ENCODE measurements at places on chromosomes 2 and 18.

DNA sequence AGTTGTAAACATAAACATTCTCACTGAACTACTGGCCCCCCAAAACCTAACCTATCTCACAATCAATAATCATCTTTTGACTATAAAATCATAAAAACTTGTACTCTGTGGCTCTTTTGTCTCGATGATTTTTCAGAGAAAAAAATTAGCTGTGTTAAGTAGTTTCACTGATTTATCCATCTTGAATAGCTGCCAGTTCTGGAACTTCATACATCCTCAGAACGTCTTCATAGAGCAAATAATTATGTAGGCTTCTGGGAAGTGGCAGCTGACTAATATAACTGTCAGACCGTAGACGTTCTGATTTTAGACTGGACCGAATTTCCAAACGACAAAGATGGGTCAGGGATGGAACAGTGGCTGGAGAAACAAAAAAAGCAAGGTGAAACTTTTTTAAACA, 97.3 kb upstream of the CHAC2 start:
- DNase-seq: no peak

- no peak for DNase-seq
These were observed 250.9 kb downstream of the OTX1 start for GRCh38 chr2:63301481-63301880.

GRCh38 chr2:150043172-150043500, 444.3 kb downstream of the RND3 start:
- no peak for DNase-seq

- DNase-seq: no peak
These were observed 197.9 kb upstream of the ACVR2A start for GRCh38 chr2:147646818-147647468.

DNA sequence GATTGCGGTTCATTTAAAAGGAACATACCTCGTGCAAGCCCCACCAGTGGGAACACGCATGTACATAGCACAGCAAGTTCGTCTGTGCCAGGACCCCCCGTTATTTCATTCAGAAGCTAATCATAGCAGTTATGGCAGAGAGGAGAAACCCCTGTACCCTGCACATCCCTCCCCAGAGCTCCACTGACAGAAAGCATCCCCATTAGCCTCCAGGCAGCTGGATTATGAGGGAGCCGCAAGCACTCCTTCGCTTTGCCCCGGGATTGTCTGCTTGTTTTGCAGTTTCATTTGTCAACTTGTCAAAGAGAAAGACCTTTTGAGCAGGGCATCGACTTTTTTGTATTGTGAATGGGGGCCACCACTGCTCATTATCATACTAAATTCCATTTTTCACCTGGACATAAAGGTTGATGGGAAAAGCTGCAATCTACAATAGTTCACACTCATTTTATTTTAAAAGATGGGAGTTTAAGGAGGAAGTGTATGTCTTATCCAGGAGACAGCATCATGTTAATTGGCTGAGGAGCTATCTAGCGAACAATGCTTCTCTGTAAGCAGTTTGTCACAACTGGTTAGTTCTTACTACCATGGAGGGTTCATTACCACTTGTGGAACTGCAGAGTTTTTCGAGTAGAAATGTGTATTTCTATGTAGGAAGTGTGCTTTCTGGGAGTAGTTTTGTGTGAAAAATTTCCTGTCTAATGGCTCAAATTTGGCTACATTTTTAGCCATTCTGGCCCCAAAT, 255.3 kb downstream of the THSD7B start:
- no peak for DNase-seq

DNA sequence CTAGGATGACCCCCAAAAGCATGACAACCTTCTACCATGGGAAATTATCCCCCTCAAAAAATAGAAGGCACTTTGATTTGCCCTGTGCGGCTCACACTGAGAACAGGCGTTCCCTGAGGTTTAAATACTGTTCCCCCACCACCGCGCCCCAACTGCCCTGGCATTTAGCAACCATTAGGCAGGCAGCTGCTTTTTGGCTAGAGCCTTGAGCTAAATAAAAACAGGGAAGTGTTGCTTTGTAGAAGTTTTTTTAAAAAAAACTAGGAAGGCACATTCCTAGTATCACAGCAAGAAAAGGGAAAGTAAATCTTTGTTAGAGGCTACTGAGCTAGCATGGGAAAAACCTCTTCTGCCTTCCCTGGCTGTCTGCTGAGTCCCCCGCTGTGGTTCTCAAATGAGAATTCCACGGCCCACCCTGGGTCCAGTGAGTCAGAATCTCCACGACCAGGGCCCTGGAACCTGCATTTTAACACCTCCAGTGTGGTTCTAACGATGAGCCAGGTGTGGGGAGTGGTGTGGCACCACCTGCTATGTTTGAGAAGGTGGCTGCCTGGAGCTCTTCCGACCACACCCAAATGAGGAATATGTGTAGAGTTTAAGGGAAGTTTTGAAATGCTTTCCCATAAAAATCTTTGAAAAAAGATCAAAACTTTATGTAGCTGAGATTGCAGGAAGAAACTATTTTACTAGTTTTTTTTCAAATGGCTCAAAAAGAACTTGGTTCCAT, 66.4 kb downstream of the VIT start:
- no peak for DNase-seq

GRCh38 chr18:25146512-25146910, 205.5 kb downstream of the ZNF521 start:
- no peak for DNase-seq

GRCh38 chr2:105567996-105568494, 169.2 kb upstream of the FHL2 start:
- DNase-seq: no peak

- DNase-seq: no peak
These were observed 139.2 kb upstream of the MYO3B start for GRCh38 chr2:170038734-170039133.

DNA sequence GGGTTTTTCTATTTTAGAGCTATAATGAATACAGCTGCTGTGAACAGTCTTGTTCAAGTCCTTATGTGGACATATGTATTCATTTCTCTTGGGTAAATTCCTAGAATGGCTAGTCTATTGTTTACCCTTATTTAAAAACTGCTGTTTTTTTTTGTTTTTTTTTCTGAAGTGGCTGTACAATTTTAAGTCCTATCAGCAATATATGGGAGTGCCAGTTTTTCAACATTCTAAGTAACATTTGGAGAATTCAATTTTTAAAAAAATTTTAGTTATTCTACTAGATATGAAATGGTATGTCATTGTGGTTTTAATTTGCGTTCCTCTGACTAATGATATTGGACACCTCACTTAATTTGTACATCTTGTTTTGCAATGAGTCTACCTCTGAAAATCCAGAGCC, 349.7 kb downstream of the SATB2 start:
- DNase-seq: no peak

DNA sequence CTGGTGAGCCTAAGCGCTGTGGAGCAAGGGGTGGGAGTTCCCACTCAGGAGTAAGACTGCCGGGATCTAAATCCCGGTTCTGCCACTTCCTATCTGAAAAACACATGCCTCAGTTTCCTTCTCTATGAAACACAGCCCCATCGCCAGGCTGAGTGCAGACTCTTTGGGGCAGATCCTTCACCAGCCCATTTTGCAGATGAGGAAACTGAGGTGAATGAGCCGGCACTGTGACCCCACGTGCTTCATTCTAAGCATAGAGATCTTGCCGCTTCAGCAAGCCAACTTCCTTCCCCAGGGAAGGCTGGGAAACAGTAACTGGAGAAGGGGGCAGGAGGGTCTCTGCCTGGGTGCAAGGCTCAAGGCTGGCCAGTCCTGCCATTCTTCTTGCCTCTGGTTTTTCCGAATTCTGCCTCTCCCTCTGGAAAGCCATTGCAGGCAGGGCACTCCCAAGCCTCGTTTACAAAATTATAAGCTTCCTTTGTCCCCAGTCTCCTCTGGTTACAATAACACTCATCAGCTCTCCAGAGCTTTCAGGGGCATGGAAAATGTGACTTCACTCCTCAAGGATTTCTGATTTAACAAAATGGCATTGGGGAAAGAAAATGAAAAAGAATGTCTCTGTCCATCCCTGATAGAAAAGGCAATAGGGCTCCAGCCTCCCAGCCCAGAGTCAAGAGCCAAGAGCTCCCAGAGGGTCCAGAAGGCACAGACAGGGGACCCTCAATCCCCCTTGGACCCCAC, 249.2 kb downstream of the TNS1 start:
- no peak for DNase-seq

- no peak for DNase-seq
These were observed 7.6 kb downstream of the GPATCH11 start for GRCh38 chr2:37091873-37092272.

GRCh38 chr2:241156971-241157441, 6.7 kb downstream of the PPP1R7 start:
- DNase-seq: peak; percentile 93

- DNase-seq: no peak
These were observed 970 bp upstream of the ADCYAP1 start for GRCh38 chr18:903701-904100.

DNA sequence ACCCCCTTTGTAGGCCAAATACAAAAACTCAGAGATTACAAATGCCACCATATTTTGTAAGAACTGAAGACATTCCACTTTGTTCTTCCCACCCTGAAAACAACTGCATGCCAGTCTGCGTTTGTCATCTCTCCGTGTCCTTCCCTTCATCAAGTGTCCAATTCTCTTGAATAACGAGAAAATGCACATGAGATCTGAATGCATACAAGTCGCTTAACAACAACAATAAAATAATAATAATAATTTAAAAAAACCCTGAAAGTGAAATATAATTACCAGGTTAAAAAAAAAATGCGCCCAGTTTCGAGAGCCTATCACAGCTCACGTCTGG, 2.0 kb upstream of the SETBP1 start:
- no peak for DNase-seq

- DNase-seq: no peak
These were observed 232.5 kb downstream of the MYT1L start for GRCh38 chr2:2098458-2099167.

DNA sequence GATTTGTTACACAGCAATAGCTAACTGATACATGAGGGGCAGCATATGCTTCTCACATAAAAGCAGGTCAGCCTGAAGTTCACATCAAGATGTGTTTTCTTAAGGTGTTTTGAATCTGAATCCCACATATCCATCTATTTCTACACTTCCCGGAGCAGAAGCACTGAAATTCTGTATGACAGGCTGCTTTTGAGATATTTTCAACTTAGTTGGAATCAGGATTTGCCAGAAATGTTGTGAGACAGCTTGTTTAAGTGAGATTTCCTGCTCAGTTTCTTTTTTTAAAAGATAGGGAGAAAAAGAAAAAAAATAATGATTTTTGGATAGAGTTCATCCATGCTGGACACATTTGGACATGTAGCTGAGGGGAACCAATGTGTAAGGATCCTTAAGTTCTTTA, 501.5 kb upstream of the CELF4 start:
- DNase-seq: no peak

GRCh38 chr2:228689053-228689452, 507.6 kb upstream of the SPHKAP start:
- DNase-seq: no peak

GRCh38 chr2:2919574-2920365, 457.8 kb downstream of the EIPR1 start:
- DNase-seq: no peak

DNA sequence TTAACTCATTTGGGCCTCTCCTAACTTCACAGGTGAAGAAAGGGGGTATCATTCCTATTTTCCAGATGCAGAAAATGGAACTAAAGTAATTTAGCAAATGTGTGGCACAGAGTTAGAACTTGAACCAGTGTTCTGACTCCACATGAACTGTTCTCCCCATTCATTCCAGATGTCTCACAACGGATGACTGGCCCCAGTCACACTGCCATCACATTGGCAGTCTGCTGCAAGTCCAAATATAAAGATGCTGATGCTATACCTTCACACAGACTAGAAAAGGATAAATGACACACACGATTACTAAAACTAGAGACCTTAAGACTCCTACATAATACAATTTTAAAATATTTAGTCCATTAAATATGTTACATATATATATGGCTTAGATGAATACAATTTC, 195.7 kb downstream of the NBAS start:
- DNase-seq: no peak

- DNase-seq: no peak
These were observed 11.5 kb upstream of the KYNU start for GRCh38 chr2:142865924-142866323.

GRCh38 chr2:47211497-47212011, 56.4 kb upstream of the STPG4 start:
- no peak for DNase-seq

DNA sequence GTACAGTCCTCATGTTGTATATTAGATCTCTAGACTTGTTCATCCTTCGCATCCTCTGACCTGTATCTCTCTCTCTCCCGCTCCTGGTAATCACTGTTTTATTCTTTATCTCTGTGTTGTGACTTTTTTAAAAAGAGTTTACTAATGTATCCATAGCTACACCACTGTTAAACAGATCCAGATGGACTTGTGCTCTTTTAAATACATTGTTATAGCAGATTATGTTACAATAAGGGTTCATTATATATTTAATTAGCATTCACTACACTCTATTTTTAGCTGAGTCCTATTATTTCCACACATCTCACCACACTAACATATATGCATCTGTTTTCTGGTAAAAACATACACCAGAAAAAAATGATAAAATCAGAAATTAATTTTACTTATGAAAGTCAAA, 90.5 kb downstream of the RBM43 start:
- no peak for DNase-seq

DNA sequence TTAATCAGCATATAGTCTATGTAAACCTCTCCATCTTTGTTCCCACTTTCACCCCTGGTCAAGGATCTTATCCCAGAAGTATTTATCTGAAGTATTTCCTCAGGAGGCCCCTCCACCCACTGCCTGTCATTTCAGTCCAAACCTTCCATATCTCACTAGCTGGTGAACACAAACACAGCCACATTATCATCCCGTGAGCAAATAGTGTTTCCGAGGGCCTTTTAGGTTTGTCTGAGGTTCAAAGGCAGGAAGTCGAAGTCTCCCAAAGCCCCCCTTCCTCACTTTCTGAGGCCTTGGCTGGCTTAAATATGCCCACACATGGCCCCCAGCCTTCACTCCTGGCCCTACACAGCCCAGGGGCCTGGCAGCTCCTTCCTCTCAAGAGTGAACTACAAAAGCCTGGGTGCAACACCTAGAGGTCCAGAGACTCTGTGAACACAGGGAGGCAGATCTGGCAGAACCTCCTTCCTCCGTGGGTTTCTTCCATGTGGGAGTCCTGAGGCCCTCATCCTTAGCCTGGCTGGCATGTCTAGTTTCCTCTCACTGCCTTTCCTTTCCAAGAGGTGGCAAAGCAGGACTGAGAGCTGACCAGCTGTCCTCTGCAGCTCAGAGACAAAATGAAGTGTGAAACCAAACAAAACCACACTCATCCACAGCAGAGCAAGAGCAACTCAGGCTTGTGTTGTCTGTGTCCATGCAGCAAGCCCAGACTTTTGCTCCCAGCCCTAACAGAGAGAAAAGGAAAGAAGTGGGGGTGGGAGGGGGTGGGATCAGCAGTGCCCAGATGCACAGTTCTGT, 264.2 kb downstream of the SS18 start:
- DNase-seq: no peak

Measured in posterior cingulate gyrus (tissue), 11 donors.